ENCODE measurements at places on chromosomes 16 and 17. TPM values are rescaled to one million over a fixed set of nuclear protein-coding genes. Genes with fewer than 3 reads are reported as not detected.

The GPR142 gene
- total RNA-seq, result not detected

The CDK10 gene
- 45.8 TPM for total RNA-seq

The TSNAXIP1 gene
- 0.14 TPM for total RNA-seq

The NPTX1 gene
- not detected for total RNA-seq

The NPIPA7 gene
- 1.7 TPM for total RNA-seq

The EPX gene
- not detected for total RNA-seq

The HOXB5 gene
- total RNA-seq, result 1.5 TPM

The KIF18B gene
- 12.0 TPM for total RNA-seq

The KRTAP2-3 gene
- not detected for total RNA-seq

Measured in thoracic aorta endothelial cell (primary cell).